Stimulated activated CD4-positive, alpha-beta T cell treated with anti-CD3 and anti-CD28 coated beads, Interleukin-2, amount 100 ng/mL, for 48 hours (primary cell): ENCODE measurements at places on chromosomes 12 and 14.

DNA sequence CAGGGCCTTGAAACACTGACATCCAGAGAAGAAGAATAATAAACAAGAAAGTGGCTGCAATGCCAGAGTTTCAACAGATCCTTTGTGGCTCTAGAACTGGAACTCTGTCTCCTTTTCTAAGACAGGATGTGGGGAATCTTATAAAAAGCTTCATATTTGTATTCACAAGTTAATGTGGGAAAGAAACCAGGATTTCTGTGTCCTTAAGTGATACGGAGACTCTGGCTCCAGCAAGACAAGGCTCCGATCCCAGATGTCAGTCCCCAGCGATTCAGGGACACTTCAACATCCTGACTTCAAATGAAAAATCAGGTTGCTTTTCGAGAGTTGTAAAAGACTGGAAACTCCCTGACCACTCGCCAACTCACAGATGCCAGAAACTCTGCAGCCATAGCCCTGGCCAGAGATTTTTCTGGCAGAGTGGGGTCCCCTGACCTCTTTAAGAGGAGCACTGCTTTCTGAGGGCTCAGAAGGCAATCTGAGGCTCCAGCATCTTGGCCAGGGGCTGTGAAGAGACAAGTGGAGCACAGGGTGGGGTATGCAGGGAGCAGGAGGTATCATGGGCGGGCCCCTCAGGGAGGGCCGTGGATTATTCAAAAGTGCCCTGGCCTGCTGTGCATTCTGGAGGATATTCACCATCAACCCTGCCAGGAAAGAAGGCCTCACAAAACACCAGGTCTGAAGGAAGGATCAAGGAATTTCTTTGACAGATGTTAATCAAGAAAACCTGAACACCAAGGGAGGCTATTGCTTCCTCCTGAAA is 53.3 kb downstream of the TMX1 start:
- DNase-seq, result no peak

DNA sequence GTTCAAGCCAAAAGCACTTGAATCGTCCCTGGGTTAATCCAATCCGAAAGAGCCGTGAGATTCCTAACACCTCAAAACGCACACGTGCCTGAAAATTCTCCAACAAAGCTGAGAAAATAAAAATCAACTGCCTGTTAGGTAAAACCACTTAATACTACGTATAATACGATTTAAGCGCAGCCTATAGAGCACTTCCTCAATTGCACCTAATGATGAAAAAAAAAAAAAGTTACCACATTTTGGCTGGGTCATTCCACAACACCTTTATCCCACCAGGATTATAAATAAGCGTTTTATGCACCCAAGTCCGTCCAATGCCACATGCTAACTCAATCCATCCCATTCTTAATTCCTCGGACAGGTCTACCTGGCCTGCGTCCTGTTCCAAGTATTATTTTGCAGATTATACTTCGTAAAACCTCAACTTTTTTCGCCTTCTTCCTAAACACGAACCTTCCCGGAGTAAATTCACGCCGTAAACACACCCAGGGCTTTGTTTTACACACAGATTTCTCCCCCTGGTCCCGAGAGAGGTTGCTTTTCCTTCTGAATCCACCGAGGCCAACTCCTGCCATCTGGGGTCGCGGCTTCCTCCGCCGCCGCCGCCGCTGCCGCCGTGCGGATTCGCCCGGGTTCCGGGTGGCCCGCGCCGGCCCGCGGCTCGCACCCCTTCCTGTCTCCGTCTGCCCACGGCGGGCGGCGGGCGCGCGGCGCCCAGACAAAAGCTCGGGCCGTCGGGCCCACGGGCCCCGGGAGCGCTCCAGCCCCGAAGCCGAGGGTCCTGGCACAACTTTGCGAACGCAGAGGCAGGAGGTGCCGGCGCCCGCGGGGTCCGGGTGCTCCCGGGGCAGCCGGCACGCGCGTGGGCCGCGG is 66.2 kb downstream of the RNF34 start:
- peak; percentile 28 for DNase-seq

- DNase-seq, result no peak
These were observed 144.8 kb upstream of the NAV3 start for GRCh38 chr12:77685901-77686300.

DNA sequence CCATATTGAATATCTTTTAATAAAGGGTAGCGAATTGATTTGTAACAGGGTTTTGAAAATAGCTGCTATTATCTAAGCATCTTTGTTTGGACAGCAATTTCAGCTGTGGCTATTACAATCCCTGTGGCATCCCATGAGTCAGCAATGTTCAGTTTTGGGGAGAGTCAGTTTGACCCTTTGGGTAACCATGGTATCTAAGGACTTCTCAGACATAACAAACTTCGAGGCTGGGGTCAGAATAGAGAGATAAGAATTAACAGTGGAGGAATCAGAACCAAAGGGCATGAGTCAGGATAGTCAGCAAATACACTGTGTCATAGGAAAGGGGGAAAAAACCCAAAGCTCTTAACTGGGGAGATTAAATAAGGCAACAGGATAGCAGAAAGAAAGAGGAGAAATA is 11.7 kb upstream of the PTHLH start:
- no peak for DNase-seq

- no peak for DNase-seq
These were observed 46.4 kb downstream of the BCL11B start for GRCh38 chr14:99225436-99226203.

- no peak for DNase-seq
These were observed 164.7 kb downstream of the SUDS3 start for GRCh38 chr12:118541071-118541470.

- DNase-seq, result peak; percentile 46
These were observed 9.0 kb downstream of the TMBIM6 start for GRCh38 chr12:49750027-49750995.

GRCh38 chr12:53985994-53986685 is 1.2 kb downstream of the HOXC10 start:
- DNase-seq, result no peak

DNA sequence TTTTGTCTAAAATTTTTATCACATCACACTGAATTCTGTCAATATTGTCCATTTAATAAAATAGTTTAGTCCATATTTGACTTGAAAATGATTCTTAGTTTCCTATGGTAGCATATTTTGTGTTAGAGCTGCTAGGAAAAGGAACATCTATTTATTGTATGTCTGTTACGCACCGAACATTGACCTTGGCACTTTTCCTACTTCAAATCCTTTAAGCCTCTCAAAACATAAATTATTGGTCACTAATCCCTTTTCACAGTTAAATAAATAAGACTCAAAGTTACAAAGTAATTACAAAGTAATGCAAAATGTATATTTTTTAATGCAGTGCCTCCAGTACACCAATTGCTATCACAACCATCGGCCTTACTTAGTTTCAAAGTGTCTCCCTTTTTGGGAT is 28.5 kb downstream of the DCN start:
- no peak for DNase-seq

GRCh38 chr12:50727466-50727865 is 36.4 kb upstream of the ATF1 start:
- no peak for DNase-seq

DNA sequence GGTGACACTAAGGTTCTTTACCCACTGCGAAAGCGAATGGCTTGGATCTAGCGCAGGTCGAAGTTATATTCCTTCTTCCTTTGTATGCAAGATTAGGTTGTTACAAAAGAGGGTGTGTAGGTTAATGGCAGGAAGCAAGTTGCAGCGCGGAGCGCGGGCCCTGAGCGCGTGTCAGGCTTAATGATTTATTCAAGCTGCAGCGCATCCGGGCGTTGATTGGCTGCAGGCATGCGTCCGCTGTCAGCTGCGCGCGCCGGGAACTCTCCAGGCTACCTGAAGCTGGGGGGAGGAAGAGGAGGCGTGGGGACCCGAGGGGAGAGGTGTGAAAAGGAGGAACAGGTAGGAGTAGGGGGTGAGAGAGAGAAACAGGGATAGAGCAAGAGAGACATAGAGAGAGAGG is 7.4 kb downstream of the ASCL1 start:
- no peak for DNase-seq

DNA sequence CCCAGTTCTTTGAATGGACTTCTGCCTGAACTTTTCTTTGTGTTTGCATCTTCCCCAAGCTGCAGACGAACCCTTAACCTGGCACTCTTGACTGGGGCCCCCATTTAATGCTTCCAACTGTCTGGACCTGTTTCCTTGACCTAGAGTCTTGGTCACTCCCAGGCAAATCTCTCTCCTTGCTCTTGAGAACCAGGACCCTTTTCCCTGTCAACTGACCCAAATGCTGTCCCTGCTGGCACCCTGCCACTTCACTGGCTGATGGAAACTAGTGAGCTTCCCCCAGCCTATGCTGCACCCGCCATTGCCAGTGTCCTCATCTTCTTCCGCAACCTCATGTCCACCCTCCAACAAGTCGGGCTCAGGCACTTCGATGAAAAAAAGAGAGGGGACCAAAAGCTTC is 79.5 kb downstream of the PRIMA1 start:
- no peak for DNase-seq

DNA sequence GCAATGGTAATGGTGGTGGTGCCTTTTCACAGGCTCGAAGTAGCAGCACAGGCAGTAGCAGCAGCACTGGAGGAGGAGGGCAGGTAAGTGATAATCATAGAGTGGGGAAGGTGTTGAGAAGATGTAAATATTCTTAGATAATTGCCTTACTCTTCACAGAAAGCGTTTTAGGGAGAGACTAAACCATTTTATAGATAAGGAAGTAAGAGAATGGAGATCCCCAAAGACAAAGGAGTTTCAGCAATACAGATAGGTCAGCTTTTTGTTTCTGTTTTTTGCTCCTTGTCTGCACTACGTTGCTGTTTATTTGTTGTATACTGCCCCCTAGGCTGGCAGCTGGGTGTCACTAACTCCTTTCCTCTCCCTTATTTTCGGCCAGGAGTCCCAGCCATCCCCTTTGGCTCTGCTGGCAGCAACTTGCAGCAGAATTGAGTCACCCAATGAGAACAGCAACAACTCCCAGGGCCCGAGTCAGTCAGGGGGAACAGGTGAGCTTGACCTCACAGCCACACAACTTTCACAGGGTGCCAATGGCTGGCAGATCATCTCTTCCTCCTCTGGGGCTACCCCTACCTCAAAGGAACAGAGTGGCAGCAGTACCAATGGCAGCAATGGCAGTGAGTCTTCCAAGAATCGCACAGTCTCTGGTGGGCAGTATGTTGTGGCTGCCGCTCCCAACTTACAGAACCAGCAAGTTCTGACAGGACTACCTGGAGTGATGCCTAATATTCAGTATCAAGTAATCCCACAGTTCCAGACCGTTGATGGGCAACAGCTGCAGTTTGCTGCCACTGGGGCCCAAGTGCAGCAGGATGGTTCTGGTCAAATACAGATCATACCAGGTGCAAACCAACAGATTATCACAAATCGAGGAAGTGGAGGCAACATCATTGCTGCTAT is 2.0 kb downstream of the SP1 start:
- no peak for DNase-seq

DNA sequence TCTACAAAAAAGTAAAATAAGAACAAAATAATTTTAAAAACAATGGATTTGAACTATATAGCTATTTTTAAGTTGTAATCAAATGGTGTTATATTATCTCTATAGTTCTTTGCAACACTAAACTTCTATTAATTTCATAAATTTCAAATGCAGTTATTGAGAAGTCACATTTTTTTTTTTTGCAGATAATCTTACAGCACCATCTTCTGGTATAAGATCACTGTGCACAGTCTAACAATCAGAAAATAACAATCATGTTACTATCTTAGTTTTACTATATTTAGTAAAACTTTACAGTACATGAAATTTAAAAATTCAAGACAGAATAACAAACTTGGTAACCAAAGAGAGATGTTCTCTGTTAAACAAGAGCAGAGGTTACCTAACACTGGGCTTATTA is 40.6 kb downstream of the GXYLT1 start:
- DNase-seq, result no peak
